Dermis microvascular lymphatic vessel endothelial cell (primary cell): ENCODE measurements at places on chromosomes 1 and 21. TPM values are rescaled to one million over a fixed set of nuclear protein-coding genes. Genes with fewer than 3 reads are reported as not detected.

The DNM3 gene
- total RNA-seq = 0.51 and 2.5 TPM in 2 replicates

The OR10Z1 gene
- not detected in 2 replicates for total RNA-seq

The OR2L8 gene
- total RNA-seq = not detected in 2 replicates

The PTAFR gene
- 0.13 TPM in 2 replicates for total RNA-seq

The ATP6V1G3 gene
- total RNA-seq = 0.25 TPM in 1 of 2 replicates, not detected in the other

The FGR gene
- 0.13 and 0.25 TPM in 2 replicates for total RNA-seq

The KIF21B gene
- 1.9 and 3.4 TPM in 2 replicates for total RNA-seq

The PTPN22 gene
- under 0.01 and 0.26 TPM in 2 replicates for total RNA-seq

The TACSTD2 gene
- 5.1 and 17.1 TPM in 2 replicates for total RNA-seq

The NKAIN1 gene
- total RNA-seq = under 0.01 TPM in 1 of 2 replicates, not detected in the other

The ADCY10 gene
- total RNA-seq = under 0.01 and 0.13 TPM in 2 replicates

The UCHL5 gene
- 13.8 and 14.5 TPM in 2 replicates for total RNA-seq

The SPRR1B gene
- not detected in 2 replicates for total RNA-seq

The CCDC30 gene
- total RNA-seq = 0.25 and 0.26 TPM in 2 replicates

The C4BPA gene
- not detected in 2 replicates for total RNA-seq

The SUSD4 gene
- total RNA-seq = under 0.01 and 0.13 TPM in 2 replicates

The LIPI gene
- not detected in 2 replicates for total RNA-seq

The NGF gene
- 0.26 and 0.51 TPM in 2 replicates for total RNA-seq

The TSPEAR gene
- total RNA-seq = 0.13 TPM in 2 replicates

The SEC16B gene
- total RNA-seq = 0.39 and 1.1 TPM in 2 replicates

The CHRM3 gene
- total RNA-seq = 0.26 and 1.8 TPM in 2 replicates

The KRTAP19-5 gene
- not detected in 2 replicates for total RNA-seq

The GJA5 gene
- total RNA-seq = 0.26 and 0.51 TPM in 2 replicates

The ZBTB48 gene
- 9.5 and 14.0 TPM in 2 replicates for total RNA-seq

The PRPF38B gene
- total RNA-seq = 8.9 and 10.4 TPM in 2 replicates

The PODN gene
- 0.13 TPM in 1 of 2 replicates, not detected in the other for total RNA-seq

The VAMP3 gene
- total RNA-seq = 77.0 and 101 TPM in 2 replicates

The OLIG2 gene
- not detected in 2 replicates for total RNA-seq

The KRTAP7-1 gene
- not detected in 2 replicates for total RNA-seq

The ALPL gene
- total RNA-seq = under 0.01 and 0.26 TPM in 2 replicates

The ARHGEF16 gene
- 0.39 and 0.76 TPM in 2 replicates for total RNA-seq

The BARHL2 gene
- not detected in 2 replicates for total RNA-seq

The OR2L3 gene
- not detected in 2 replicates for total RNA-seq

The KIRREL1 gene
- total RNA-seq = 16.2 and 19.8 TPM in 2 replicates

The ARTN gene
- not detected in 2 replicates for total RNA-seq

The APOBEC4 gene
- not detected in 2 replicates for total RNA-seq

The SIPA1L2 gene
- 11.7 and 11.8 TPM in 2 replicates for total RNA-seq

The FBXO2 gene
- 1.4 and 1.5 TPM in 2 replicates for total RNA-seq

The CR1L gene
- not detected in 2 replicates for total RNA-seq

The HOOK1 gene
- total RNA-seq = under 0.01 TPM in 2 replicates

The HES3 gene
- total RNA-seq = not detected in 2 replicates

The NR1I3 gene
- not detected in 2 replicates for total RNA-seq

The GBP3 gene
- total RNA-seq = 13.0 and 15.6 TPM in 2 replicates

The CD101 gene
- total RNA-seq = 0.39 and 0.51 TPM in 2 replicates
